Activated CD8-positive, alpha-beta T cell treated with anti-CD3 and anti-CD28 coated beads, Interleukin-2, amount 10 ng/mL, durations not matched to agents 7 days and 5 days (primary cell): ENCODE measurements at places on chromosomes 7 and 10.

GRCh38 chr10:62735464-62736167, 68.9 kb upstream of the ADO start:
- no peak for DNase-seq

GRCh38 chr7:117616694-117617093, 136.9 kb downstream of the CFTR start:
- no peak for DNase-seq

DNA sequence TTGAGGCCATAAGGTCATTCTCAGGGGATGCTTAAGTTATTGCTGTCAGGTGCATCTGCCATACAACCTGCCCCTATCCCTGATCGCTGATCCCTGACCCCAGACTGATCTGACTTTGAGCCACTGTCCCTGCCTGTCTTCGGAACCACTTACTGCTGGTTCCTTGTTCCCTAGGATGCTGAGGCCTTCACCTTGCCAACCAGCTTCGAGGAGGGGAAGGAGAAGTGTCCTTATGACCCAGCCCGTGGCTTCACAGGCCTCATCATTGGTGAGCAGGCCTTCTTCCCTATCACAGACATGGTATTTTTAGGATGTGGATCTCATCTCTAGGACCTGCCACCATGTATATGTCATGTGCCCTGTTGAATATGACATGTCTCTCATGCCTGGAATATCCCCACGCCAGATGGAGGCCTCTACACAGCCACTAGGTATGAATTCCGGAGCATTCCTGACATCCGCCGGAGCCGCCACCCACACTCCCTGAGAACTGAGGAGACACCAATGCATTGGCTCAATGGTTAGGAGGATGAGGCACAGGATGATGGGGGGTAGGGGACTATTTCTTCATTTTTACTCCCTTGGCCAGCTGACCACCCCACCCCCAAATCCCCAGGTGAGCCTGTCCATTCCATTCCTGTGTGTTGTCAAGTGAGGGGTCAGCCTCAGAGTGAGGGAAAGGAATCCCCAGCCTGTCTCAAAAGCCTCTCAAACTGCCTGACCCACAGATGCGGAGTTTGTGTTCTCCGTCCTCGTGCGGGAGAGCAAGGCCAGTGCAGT, 9.0 kb downstream of the MRPL43 start:
- DNase-seq: no peak

GRCh38 chr10:73493781-73494180, 2.0 kb downstream of the PPP3CB start:
- no peak for DNase-seq

DNA sequence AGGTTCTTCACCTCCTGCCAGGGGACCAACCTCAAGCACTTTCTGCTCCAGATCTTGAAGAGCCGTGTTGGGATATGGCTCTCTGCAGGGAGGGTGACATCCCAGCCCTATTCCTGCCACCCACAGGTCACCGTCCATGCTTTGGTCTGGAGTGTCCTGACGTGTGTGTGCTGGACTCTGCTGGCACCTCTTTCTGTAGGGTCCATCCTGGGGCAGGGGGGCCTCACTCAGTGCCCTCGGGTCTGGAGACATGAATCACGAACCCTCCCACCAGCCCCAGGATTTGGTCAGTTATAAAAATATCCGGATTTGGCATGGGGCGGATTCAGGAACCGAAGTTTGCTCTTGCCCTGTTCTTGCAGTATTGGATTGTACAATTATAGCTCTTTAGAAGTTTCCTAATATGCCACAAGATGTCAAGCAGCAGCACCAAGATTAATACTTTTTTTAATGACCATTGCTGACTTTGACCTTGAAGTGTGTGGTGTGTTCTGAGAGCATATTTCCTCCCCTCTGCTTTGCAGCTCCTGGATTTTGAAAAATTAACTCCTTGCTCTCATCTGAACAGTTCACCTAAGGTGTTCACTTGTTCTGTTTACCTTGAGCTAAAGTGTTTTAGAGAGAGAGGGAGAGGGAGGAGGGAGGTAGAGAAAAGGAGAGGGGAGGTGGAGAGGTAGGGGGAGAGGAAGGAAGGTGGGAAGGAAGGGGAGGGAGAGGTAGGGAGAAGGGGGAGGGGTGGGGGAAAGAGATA, 95.4 kb upstream of the SHH start:
- no peak for DNase-seq

DNA sequence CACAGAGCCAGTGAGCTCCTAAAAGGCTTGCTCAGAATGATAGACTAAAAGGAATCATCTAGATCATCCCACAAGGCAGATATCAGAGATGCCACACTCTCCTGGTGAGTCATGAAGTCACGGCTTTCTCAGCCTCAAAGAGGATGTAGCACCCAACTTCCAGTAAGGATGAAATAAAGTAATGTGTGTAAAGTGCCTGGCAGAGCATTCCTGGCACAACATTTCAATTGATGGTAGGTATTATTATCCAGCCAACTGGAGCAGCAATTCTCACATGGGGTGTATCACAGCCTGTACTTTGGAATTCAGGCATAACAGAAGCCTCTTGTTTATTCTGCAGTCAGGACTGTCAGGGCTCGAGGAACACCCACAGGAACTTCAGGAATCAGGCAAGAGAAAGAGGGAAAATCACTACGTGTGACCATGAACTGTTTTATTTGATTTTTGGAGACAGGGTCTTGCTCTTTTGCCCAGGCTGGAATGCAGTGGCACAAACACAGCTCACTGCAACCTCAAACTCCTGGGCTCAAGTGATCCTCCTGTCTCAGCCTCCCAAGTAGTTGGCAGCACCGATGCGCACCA, 5.3 kb upstream of the NAT16 start:
- DNase-seq: no peak
